NCI-H510A (cell line): ENCODE measurements at places on chromosomes 5 and 9.

DNA sequence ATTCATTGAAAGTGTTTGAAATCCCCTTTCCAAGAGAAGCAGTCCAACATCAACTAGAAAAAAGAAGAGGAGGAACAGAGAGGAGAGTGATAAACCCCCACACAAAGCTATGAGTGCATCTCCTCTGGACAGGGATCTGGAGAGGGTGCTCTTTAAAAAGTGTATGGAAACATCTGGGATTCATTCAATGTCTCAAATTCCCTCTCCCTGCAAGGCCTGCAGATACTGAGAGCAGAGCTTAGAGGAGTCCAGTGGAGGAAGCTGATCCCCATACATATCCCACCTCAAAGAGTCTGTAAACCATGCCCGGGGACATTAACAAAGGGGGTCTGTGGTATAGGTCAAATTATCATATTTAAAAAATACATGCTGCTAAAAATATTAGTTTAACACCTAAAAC, 2.2 kb downstream of the SPOCK1 start:
- no peak for DNase-seq

DNA sequence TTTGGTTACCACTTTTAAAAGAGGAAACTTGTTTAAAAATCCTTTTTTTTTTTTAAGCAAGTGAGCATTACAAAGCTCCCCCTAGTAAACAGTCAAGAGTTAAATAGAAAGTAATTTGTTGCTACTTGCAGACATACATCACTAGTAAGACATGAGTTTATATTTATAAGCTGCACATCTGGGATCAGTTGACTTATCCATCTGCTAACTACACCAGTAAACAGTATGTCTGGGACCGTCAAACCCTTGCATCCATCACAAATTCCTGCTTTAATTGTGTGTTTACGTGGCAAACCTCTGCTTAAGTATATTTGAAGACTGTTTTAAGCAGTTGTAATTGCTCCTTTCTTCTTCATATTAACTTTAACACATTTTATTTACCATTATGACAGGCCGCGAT, 146.8 kb downstream of the EBF1 start:
- DNase-seq = no peak

- DNase-seq = no peak
Observed at GRCh38 chr9:137612741-137613142, 6.1 kb upstream of the EHMT1 start.

DNA sequence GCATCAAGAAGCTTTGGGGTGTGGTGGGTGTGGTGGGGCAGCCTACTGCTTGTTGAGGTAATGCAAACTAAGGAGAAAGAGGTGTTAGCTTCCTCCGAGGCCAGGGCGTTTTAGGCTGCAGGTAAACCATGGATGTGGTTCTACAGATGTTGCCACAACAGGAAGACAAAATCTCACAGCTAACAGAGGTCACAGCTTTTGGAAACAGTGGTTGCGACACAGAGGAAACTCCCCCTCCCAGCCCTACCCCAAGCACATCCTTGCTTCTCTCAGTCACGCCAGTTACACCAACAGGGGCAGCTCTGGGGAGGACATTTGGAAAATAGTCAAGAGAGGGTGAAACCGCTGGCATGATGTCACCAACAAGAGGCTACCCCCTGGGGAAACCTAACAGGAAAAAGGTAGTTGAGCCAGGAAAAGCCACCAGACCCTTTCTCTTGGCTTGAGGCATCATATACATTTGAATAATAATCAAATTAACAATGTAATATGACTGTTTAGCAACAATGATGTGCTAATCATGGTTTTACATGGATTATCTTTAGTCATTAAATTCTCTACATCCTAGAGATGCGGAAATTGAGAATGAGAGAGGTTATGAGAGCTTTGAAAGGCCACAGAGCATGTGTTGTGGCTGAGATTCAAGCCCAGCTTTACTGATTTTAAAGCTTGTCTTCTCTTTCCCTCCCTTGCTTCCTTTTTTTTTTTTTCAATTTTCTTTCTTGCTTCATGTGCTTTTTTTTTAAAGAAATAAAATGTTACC, 82.2 kb upstream of the IL12B start:
- no peak for DNase-seq

DNA sequence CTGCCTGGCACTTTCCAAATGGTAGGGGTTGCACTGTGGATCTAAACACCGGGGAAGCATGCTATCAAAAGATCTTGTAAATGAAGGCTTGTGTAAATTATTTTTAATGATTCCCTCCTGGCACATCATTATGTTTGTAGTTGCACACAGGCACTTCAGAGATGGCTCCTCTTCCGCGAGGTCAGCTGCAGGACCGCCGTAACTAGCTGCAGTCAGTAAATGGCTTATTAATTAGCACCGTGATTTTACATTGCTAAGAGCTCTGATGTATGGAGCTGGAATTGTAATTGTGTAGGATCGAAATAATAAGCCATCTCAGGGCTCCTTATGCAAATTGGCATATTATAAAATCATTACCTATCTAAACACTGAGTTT, 397.6 kb upstream of the IRX1 start:
- no peak for DNase-seq
